Stimulated activated CD4-positive, alpha-beta T cell treated with anti-CD3 and anti-CD28 coated beads, Interleukin-15, amount 100 ng/mL, for 24 hours (primary cell): ENCODE measurements at places on chromosomes 7 and 10.

DNA sequence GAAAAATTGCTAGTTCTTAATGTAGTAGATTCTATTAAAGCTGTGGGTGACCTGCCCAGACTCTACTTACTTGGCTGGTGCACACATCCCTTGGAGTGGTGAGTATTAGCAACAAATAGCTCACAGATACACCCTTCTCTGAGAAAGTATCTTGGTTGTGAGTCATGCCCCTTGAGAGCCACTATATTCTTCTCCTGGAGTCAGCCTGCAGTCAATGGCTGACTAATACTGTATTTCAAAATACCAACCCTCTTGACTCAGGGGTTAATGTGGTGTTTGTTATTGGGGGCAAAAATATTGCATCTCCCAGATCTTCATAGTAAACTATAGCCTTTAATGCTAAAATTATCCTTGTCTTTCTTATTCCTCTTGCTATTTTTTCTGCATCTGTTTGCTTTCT lies 354.9 kb downstream of the BMPER start:
- no peak for DNase-seq

GRCh38 chr10:131141207-131141606 lies 170.3 kb downstream of the TCERG1L start:
- no peak for DNase-seq

- no peak for DNase-seq
Measured at GRCh38 chr10:15695852-15696251, 23.9 kb downstream of the ITGA8 start.

GRCh38 chr10:108249940-108250339 lies 1085.4 kb upstream of the SORCS1 start:
- DNase-seq, result peak; percentile 1

- DNase-seq, result no peak
Measured at GRCh38 chr7:143295870-143296269, 7.7 kb downstream of the CASP2 start.

- no peak for DNase-seq
Measured at GRCh38 chr7:5580714-5581395, 157.2 kb upstream of the TNRC18 start.

DNA sequence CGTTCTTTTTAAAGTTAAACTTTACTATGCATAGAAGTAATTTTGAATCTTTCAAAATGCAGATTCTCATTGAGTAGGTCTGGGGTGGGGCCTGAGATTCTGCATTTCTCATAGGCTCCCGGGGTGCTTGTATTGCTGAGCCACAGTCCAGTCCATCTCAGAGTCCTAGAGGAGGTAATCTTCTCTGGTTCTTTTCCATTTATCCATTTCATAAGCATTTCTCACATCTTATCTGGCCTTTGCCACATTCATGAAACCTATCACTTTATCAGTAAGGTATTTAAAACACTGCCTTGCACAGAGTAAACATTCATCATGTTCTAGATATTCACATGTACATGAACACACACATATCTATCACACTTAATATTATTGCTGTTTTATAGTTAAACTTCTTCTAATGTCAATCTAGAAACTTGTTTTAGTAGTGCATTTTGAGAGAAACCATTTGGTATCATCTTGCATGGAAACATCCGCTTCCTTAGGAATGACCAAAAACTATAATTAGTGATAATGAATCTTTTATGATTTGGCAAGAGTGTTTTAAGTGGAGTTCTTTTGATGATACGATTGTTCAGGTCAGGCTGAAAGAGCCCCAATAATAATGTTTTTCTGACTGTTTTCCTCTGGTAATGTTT lies 12.0 kb downstream of the GNAI1 start:
- DNase-seq, result no peak

GRCh38 chr7:128344431-128344774 lies 695 bp upstream of the RBM28 start:
- DNase-seq, result no peak

GRCh38 chr7:21887779-21888178 lies 57.9 kb downstream of the CDCA7L start:
- DNase-seq, result no peak

DNA sequence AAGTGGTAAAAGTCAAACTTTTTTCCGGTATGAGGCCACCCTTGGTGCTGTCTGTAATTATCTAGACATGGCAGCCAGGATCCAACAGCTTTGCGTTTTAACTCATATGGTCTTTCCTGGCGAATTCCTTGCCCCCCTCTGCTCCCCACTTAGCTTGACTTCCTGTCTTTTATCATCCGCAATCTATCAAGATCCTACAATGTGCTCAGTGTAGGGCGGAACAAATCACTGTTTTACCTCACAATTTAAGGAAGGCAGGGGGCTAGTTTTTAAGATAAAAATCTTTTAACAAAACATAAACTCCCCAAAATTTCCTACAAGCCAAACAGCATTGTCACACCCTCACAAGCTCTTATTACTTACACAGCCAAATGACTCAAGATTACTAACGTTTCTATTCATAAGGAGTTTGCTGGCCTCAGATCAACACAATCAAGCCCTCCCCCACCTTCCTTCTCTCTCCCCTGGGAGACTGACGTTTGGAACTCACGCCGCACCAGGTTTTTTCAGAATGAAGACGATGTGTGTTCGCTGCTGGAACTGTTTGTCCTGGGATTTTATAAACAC lies 1.3 kb upstream of the CDK14 start:
- DNase-seq, result no peak

DNA sequence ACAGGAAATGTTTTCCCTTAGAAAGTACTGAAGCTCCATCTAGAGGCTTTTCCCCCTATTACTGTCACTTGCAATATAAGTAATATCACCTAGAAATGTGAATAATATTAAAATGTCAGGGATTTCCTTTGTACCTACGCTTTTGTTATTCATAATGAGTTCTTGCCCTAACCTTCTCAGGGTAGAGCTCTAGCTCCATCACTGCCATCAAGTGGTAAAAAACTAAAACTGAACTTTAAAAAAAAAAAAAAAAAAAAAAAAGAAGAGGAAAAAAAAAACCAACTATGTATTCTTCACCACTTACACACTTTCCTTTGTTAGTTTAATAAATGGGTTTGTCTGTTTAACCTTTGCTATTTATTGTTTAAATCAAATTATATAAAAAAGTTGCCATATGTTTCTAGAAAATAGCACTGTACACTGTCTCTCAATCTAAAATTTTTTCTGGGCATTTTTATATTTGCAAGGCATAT lies 49.9 kb downstream of the DNAJC1 start:
- DNase-seq, result no peak

- DNase-seq, result no peak
Measured at GRCh38 chr10:22959292-22959691, 31.4 kb downstream of the ARMC3 start.

- no peak for DNase-seq
Measured at GRCh38 chr7:156074084-156074483, 261.8 kb upstream of the SHH start.

GRCh38 chr7:84291756-84292155 lies 97.2 kb upstream of the SEMA3A start:
- no peak for DNase-seq

DNA sequence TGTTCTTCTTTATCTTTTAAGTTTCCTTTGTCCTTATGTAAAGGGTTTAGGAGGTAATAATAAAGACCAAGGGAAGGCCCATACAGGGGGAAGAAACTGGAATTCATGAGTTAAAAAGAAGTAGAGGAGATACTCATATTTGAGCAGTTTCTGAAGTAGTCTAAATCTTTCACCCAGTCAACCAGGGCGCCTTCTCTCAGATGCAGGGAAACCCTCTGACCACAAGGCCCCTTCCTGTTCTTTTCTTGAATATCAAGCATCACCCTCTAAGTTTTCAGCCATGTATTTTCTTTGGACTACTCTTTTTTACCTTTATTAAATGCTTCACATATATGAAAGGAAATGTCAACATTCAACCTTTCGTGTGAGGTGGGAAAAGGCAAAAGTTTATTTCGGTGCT lies 630.8 kb downstream of the SUGCT start:
- no peak for DNase-seq

DNA sequence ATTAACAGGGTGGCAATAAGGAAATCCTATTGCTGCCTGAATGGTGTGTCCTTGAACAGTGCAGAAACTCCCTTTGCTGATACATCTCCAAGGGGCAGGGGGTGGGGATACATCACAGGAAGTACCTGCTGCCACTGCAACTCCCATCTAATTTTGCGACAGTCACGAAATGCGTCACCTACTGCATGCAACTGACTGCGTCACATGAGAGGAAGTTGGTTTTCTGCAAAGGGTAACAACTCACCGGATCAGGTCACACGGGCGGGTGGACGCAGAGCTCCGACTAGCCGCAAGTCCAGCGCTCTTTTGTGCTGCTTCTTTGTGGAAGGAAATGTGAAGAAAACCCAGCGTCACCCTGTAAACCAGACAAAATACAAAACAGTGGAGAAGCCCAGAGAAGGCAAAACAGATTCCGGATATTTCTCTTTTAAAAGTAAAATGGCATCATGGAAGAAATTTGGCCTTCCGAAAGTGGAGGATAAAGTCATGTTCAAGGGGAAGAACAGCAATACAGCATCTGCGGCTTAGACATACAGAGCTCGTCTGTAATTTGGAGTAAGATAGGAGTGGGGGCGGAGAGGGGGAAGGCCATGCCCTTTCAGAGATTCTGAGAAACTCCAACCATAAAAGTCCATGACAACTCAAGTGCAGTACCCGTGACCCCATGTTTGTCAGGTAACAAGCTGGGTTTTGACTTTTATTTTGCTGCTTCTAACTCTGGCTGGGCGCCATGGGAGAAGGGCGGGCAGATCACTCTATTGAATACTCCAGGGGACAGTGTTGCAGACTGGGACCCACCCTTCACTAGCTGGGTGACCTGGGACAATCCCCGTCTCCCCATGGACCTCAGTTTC lies 32.3 kb upstream of the PLEKHS1 start:
- no peak for DNase-seq

DNA sequence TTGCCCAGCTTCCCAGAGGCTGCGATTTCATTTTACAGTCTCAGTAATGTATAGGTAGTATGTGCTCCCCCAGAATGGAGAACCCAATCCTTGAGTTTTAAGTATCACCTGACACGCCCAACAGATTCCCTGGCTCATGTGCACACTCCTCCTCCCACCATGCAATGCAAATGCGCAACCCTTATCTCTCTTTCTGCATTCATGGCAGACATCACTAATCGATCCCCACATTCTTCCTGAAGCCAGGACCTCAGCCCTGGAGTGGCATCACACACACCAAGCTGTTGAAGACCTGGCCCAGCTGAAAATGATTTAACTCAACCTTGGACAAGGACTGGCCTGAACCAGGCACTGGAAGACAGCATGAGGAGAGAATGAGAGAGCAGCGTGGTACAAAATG lies 68.4 kb downstream of the ZRANB1 start:
- no peak for DNase-seq

DNA sequence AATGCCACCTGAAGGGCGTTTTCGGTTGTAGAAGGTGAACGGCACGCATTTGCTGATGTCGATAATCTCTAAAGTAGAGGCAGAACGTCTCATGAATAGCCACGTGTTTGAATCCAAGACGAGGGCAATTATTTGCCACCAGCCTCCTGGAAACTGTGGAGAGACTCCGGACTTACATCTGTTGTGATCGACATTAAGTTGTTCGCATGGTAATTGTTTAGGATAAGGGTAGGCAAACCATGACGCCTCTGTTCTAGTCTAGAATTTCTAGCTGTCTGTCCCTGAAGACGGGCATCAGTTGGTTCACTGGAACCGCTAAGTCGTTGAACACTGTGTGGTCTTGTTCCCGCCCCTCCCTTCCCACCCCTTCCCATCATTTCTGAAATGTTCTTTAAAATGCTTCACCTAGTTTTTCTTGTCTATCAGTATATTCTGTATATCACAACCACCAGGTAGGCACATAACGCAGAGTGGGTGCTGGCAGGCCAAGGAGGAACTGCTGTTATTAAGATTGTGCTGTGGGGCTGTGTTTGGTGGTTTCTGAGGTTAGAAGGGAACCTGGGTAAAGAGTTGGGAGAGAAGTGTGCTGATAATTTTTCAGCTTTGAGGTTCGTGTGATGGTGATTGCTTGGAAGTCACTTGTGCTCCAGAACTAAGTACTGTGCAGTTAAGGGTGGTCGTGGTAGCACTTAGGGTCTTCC lies 1.2 kb downstream of the UBE3C start:
- peak; percentile 24 for DNase-seq

GRCh38 chr10:48821692-48822091 lies 117.9 kb downstream of the LRRC18 start:
- DNase-seq, result no peak

DNA sequence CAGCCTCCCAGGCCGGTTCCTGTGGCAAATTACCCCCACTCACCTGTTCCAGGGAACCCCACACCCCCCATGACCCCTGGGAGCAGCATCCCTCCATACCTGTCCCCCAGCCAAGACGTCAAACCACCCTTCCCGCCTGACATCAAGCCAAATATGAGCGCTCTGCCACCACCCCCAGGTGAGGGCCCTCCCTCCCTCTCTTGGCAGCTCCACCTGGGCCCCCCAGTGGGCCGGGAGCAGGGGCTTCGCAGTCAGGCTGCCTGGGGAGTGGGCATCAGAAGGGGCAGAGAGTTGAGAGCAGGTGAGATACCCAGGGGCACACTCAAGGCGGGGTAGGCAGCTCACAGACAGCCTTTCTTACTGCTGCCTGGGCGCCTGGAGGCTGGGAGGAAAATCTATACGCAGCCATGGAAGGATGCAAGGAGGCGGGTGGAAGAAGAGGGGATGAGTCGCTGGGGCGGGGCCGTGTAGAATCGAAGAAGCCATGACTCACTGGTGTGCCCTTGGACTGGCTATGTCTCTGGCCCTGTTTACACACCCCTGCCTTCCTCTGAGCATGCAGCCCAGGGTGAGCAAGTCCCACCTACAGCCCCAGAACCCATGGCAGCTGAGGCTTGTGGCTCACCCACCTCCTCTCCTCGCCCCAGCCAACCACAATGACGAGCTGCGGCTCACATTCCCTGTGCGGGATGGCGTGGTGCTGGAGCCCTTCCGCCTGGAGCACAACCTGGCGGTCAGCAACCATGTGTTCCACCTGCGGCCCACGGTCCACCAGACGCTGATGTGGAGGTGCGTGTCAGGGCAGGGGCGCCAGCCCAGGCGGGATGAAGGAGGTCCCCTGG lies 48.6 kb upstream of the PPIF start:
- peak; percentile 80 for DNase-seq

GRCh38 chr10:92068900-92069299 lies 145.3 kb downstream of the BTAF1 start:
- DNase-seq, result no peak

GRCh38 chr7:16811551-16811950 lies 6.8 kb upstream of the AGR2 start:
- no peak for DNase-seq

- peak; percentile 49 for DNase-seq
Measured at GRCh38 chr7:101162551-101163278, 2.7 kb downstream of the VGF start.

GRCh38 chr7:116310141-116310540 lies 99.8 kb downstream of the TES start:
- DNase-seq, result no peak

GRCh38 chr7:1920266-1920681 lies 250.2 kb downstream of the ELFN1 start:
- DNase-seq, result peak; percentile 49

- no peak for DNase-seq
Measured at GRCh38 chr10:123640016-123640535, 26.1 kb upstream of the GPR26 start.
